ENCODE measurements at places on chromosomes 7 and 10. TPM values are rescaled to one million over a fixed set of nuclear protein-coding genes. Genes with fewer than 3 reads are reported as not detected.

Gene STAG3
- total RNA-seq = 0.72 TPM

Gene PTN
- 85.1 TPM for total RNA-seq

Gene DKK1
- total RNA-seq = 0.51 TPM

Gene KCNH2
- 16.5 TPM for total RNA-seq

Gene FAM221A
- 2.7 TPM for total RNA-seq

Gene TMED4
- total RNA-seq = 255 TPM

Gene NEBL
- 26.2 TPM for total RNA-seq

DNA sequence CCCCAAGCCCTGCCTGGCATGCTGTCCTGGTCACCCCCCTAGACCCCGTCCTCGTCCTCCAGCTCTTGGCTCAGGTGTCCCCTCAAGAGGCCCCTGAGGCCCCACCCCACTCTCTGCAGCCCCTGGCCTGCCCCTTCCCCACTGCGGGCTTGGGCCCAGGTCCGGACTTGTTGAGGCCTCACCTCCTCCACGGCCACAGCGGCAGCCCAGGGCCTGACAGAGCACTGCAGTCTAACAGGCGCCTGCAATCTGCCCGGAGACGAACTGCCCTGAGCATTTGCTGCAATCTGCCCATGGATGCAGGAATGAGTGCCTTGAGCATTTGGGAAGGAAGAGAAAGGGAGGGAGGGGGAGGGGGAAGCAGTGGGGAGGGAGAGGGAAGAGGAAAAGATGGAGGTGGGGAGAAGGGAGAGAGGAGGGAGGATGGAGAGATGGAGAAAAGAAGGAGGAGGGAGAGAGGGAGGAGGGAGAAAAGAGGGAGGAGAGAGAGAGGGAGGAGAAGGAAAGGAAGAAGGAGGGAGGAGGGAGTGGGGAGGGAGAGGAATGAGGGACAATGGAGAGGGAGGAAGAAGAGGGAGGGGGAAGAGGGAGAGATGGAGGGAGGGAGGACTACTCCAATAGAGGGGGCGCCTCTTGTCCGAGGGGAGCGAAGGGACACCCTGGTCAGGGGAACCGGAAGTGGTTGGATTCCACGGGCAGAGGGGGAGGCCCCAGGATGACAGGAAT, 73.9 kb downstream of the PDGFA start:
- no peak for DNase-seq

GRCh38 chr10:83801983-83802382, 337.3 kb upstream of the GHITM start:
- DNase-seq = no peak

- DNase-seq = peak; percentile 67
These were observed 151.5 kb downstream of the ANK3 start for GRCh38 chr10:60237977-60238758.

DNA sequence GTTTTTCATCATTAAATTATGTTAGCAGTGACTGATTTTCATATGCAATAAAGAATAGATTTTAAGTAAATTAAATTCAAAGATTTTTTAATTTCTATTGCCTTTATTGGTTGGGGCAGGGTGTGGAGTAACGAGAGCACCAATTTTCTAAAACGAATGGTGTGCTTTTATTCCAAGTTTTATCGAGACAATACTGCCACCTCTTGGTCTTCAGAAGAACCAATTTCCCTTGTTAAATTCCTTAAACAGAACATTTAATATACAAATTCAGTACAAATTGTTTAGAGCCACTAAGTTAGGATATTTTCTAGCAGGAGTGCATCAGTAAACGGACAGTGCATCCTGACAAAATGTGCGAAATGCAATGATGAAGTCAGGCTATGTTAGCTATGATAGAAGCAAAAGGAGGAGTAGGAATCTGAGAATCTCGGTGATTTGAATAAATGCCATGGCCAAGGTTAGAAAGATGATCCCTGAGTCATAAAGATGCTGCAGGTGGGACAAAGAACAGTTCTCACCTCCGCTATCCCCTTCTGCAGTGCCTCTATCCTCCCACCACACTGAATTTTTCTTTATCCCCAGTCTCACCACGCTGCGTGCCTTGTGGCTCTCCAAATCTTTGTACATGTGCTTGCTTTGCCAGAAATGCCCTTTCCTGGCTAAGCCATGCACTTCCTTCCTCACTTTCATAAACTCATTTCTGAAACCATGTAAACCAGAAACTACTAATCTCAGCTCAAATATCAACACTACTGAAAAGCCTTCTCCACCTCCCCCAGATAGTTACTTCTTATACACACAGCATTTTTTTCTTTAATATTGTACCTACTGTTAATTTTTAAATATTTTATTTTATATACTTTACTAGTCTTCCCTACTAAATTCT, 31.9 kb upstream of the AGBL3 start:
- DNase-seq = peak; percentile 52

DNA sequence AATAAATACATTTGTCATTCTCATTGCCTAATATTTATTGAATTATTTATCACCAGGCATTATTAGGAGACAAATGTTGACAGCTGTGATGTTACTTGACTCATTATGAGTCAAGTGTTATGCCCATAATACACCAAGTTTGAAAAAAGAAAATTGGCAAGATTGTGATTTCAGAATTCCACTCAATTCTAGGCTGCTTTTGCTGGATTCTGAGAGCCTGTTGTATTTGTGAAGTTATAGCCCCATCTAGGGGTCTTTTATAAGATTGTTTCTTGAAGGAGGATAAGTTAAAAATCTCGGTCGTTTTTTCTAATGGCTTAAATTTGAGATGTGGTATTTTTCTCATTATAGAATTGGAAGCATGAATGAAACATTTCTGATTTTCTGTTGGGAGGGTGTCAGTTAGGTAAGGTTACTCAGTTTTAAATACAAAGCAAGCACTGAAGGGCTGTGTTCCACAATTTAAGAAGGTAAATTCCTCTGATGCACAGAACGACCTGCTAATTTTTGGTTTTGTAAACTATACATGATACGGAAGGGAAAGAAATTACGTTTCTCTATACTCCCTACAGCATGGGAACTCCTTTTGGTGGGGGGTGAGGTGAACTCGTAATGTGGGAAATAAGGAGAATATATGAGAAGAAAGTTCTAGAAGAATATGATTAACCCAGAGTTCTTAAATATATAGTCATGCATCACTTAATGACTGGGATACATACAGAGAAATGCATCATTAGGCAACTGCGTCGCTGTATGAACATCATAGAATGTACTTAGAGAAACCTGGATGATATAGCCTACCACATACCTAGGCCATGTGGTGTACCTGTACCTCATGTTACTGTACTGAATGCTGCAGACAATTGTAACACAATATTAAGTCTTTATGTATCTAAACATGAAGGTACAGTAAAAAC, 2.6 kb downstream of the STK31 start:
- peak; percentile 86 for DNase-seq

DNA sequence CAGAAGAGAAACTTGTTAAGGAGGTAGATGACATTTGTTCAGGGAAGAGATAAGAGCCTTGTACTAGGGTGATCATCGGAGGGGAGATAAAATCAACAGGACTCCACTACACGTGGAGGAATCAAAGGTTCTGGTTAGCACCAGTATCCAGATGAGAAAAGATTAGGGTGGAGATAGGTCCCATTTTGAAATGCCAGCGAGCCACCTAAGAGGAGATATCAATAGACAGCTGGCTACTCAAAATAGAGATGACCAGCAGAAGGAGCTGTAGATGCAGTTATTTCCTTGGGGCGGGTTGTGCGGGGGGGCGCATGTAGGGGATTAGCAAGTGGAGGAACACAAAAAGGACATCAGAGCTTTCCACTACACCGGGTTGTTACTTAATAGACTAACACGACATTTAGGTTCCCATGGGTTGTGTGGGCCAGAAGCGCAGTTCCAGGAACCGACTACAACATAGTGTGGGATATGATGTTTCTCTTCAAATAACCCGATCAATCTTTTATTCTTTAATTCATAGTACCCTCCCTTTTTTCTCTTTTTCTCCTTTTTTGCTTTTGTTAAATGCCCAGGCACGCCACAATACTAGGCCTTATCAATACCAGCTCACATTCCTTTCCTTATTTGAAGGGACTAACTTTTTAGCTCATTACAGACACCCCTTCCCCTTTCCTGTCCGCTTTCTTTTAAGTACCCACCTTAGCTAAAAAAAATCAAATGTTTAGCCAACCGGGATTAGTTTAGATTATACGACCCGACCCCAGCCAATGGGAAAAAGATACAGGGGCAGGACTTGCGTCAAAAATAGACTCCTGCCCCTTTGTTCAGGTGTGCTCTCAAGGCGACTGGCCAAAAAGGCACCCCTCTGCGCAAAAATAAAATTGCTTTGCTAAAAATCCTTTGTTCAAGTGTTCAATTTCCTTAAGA, 2.0 kb upstream of the KIF11 start:
- DNase-seq = peak; percentile 80

GRCh38 chr7:7967886-7968543, 581 bp upstream of the GLCCI1 start:
- no peak for DNase-seq

GRCh38 chr10:125186431-125187170, 26.2 kb upstream of the CTBP2 start:
- DNase-seq = no peak

DNA sequence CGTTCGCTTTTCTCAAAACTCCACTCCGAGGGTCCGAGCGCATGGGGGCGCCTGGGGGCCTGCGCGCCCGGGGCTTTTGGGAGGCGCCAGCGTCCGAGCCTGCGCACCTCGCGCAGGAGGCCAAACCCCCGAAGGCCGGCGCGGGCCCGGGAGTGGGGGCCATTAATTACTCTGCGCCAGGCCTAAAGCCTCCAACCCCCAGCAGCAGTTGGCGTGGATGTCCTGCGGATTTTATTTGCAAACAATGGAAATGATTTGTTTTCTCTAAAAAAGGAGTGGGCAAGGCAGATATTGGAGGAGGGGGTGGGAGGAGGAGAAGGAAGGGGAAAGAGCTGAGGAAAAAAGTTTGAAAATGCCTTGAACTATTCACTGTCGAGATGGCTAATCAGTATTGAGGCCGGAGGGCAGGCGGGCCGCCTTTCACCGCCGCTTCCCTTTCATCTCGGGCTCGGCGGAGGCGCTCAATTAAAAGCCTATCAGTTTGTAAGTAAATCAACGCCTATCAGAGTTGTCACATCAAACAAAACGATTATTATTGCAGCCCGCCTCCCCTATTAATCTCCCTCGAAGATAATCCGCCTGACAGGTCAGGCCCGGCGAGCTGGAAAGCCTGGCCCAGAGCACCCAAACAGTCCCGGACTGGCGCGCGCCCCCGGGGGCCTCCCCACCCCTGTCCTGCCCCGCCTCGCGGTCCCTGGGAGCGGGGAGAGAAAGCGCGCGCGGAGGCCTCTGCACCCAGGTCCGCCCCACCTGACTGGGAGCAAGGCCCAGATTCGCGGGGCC, 3.4 kb upstream of the ZNF503 start:
- DNase-seq = peak; percentile 65

DNA sequence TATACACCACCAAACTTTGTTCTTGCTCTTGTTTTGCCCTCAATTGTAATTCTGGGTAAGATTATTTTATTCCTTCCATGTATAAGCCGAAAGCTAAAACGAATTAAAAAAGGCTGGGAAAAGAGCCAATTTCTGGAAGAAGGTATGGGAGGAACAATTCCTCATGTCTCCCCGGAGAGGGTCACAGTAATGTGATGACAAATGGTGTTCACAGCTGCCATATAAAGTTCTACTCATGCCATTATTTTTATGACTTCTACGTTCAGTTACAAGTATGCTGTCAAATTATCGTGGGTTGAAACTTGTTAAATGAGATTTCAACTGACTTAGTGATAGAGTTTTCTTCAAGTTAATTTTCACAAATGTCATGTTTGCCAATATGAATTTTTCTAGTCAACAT, 12.5 kb upstream of the CFAP69 start:
- no peak for DNase-seq

DNA sequence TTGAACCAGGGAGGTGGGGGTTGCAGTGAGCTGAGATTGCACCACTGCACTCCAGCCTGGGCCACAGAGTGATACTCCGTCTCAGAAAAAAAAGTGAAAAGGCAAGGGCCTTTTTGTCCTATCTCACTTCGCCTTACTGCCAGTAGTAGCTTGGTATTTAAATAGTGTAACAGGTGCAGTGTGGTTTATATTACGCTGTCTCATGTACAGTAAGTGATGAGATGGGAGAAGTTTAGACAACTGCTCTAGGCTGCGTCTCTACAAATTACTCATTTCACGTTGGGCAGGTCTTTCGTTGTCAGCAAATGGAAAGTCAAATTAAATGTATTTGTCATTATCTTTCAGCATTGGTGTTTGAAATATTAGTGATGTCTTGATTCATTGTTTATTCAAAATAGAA, 15.5 kb upstream of the PFKFB3 start:
- DNase-seq = peak; percentile 77

DNA sequence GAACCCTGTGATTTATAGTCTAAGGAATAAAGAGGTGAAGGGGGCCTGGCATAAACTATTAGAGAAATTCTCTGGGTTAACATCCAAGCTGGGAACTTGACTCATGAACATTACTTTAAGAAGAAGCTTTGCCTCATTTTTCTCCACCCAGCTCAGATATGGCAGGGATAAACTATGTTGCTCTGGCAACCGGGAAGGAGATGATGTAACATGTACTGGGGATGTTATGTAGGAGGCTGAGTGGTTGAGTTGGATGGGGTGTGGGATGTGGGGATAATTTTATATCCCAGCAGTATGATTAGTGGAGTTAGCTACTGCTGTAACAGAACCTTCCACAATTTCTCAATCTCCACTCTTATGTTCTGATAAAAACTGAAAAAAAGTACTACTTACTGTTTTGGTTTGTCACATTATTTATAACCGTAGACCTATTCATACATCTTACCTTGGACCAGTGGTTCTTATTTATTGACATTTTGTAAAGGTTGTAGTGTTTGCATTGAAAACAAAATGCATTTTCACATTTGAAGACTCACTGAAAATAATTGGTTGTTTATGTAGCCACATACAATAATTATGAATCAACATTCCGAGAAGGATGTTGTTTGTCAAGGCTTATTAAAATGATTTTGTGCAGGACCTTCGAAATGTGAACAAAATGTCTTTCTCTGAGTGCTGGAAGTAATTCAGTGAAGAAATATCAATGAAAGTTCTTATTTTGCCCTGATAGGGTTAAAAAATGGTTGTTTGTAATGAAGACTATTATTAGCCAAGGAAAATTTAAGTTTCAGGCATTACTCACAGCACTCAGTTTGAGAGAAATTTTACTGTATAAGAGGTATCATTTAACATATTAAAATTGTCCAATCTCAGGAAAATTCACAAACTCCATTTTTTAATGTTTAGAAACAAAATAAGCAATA, 1.3 kb downstream of the OR2F2 start:
- DNase-seq = peak; percentile 27

DNA sequence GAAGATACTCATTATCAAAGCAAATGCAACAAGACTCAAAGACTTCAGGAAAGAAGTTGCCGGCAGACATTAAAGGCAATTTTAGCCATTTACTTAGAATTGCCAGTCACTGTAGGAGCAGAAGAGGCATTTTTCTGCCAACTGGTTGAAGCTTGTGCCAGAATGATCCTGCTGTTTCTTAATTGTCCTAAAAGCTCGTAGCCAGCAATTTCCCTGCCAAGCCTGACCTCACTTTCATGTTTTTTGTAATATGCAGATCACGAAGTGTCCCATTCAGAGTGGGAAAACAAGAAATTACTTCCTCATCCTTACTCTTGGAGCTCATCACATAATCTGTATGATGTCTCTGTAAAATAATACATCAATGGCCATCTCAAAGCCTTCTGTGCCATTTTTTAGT, 130.9 kb upstream of the ANKRD1 start:
- peak; percentile 67 for DNase-seq

- no peak for DNase-seq
These were observed 43.4 kb upstream of the DAGLB start for GRCh38 chr7:6491194-6491593.

Measured in tongue (tissue), 3 donors.